Suprapubic skin (tissue), 4 donors: ENCODE measurements at places on chromosomes 12 and 14.
A peak's percentile ranks its signal among the peaks of the same experiment; 100 is the strongest.

DNA sequence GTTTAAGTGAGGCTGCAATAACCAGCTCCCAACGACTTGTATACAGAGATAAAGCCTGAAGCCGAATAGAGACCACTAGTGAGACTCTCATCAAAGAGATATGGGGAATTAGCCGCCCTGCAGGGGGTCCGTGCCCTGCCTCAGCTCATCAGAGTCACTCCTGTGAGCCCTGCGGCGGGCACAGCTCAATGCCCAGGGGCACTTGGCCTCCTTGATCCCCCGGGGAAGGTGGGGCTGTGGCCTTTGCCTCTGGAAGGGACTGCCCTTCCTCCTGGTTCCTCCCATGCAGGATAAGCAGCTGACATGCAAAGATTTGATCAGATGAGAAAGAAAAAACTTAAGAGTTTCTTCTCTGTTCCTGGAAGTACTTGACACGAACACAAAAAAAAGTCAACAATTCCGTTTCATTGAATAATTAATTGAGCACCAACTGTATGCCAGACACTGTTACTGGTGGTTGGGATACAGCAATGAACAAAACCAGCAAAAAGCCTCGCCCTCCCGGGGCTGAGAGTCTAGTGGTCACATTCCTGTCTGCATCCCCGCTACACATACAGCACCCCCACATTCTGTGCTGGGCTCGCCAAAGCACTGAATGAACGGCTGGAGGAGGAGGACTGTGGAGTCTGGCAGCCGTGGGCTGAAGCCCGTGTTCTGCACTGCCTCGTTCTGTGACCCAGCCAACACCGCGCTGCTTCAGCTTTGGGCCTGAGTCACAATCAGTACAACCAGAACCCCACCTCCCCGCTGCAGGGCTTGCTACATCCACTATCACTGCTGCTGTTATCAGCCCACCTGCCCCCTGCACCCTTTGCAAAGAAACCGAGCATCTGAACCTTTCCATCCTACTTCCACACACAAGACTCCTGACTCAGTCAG lies 10.3 kb downstream of the TTC7B start:
- DNase-seq, result no peak

- no peak for DNase-seq
Observed at GRCh38 chr12:70002097-70002911, 177.3 kb downstream of the MYRFL start.

DNA sequence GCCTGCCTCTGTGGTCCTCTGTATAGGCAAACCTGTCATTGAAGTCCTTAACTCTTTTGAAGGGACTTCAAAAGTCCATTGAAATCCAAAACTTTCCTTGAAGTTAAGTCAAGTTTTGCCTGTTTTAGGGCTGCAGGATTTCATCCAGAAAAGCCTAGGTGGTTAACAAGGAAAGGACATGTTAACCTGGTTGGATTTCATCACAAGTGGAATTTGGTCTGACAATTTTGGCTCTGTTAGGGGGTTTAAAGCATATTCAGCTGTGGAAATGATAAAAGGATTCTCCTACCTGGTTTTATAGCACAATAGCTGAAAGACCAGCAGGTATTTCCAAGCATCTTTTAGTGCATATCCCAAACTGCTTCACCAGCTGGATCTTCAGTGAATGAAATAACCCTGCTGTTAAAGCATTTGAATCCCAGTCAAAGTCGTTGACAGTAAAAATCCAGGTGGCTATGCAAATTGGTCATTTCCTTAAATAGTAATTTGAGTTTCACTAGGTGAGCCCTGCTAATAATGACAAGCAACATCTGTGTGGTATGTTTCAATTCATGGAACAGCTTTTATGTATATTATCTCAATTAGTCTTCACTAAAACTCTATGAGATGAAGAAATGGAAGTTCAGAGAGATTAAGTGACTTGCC lies 400.5 kb downstream of the ETNK1 start:
- DNase-seq, result no peak

GRCh38 chr12:110498984-110499706 lies 2.8 kb downstream of the VPS29 start:
- DNase-seq, result no peak

GRCh38 chr14:89767861-89768268 lies 186.7 kb downstream of the EFCAB11 start:
- DNase-seq, result no peak

GRCh38 chr12:15794196-15794595 lies 5.0 kb upstream of the EPS8 start:
- DNase-seq, result no peak

DNA sequence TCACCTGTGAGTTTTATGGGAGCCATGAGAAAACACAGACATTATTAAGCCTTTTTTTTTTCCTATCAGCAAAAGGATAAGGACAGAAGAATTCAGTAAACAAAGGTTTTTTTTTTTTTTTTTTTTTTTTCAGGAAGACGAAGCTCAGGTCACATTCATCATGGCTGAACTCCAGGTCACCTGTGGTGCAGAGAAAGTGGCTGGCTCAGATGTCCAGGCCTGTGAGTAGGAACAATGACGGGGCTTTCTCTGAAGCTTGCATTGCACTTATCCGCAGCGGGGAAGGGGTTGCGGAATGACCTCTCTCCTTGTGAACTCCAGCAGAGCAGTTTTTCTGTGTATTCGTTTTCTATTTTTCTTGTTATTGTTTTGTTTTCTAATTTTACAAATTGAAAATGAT lies 759.6 kb upstream of the TMEM132C start:
- DNase-seq, result no peak

GRCh38 chr14:57018065-57018464 lies 207.8 kb upstream of the OTX2 start:
- no peak for DNase-seq

GRCh38 chr14:68359022-68359836 lies 433.6 kb downstream of the ZFP36L1 start:
- DNase-seq, result no peak

GRCh38 chr14:59869381-59870255 lies 958 bp downstream of the RTN1 start:
- DNase-seq, result no peak

DNA sequence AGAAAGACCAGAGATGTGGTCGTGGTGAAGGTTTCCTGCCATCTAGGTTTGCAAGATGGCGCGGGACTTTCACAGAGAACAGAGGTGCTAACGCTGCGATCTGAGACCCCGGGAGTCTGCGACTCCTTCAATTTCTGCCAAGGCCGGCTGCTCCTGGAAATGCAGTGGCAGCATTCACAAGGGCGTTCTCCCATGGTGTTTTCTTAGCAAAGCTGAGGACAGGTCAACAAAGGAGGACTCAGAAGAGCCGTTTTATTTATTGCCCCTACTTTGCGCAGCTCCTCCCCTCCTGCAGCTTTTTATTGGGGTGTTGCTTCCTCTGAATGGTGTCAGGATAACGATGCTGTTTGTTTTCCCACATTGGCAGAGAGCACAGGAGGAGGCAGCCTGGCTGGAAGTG lies 86.3 kb downstream of the TMEM132C start:
- DNase-seq, result no peak

DNA sequence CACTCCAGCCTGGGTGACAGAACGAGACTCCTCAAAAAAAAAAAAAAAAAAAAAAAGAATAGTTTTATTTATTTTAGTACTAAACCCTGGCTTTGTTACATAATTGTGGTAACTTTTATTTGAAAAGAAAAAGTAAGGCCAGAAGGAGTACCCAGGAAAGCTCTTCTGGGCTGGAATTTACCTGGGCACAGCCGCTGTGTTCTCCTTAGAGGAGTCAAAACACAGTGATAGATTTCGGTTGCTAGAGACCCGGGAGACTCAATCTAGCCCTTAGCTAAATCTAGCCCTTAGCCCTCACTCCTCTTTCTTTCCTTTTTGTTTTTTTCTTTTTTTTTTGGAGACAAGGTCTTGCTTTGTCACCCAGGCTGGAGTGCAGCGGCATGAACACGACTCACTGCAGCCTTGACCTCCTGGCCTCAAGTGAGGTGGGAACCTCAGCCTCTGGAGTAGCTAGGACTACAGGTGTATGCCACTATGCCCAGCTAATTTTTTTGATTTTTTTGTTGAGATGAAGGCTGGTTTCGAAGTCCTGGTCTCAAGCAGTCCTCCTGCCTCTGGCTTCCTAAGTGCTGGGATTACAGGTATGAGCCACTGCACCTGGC lies 49.7 kb downstream of the SYNE2 start:
- no peak for DNase-seq

DNA sequence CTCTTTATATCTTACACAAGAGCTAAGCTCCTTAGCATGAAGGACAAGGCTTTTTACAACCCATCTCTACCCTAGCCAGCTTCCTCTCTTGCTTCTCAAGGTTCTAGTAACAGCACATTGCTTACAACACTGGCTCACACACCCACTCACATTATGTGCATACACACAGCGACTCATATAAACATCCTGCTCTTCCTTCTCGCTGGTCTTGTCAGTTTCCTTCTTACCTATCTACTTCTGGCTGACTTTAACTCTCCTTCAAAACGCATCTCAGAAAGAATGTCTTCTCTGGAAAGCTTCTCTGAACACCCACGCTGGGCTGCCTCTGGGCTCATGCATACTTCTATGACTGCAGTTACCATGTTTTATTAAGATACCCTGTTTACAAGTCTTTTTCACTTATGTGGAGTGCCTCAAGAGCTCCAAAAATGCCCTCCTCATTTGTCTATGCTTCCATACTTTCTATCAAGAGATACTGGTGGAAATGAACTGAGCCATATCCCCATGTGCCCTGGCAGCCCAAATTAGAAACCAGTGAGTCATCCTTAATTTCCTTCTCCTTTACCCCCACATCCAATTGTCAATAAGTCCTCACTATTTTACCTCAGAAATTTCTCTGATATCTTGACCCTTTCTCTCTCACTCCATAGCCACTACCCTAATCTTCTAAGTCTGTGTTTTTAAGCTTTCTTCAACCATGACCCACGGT lies 126.9 kb upstream of the KRAS start:
- no peak for DNase-seq

DNA sequence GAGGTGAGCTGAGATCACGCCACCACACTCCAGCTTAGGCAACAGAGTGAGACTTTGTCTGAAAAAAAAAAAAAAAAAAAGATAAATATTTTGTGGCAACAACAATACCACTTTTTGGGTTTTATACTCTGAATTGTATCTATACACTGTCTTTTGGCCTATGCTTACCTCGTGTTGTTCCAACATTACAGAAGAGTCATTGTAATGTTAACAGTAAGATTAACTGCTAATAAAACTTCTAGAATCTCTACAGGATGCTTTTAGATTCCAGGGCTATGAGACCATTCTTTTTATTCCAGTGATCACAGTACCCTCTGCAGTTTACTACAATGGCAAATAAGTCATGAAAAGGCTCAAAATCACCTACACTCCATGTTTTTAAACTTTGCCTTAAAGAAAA lies 11.6 kb downstream of the IFT81 start:
- no peak for DNase-seq

DNA sequence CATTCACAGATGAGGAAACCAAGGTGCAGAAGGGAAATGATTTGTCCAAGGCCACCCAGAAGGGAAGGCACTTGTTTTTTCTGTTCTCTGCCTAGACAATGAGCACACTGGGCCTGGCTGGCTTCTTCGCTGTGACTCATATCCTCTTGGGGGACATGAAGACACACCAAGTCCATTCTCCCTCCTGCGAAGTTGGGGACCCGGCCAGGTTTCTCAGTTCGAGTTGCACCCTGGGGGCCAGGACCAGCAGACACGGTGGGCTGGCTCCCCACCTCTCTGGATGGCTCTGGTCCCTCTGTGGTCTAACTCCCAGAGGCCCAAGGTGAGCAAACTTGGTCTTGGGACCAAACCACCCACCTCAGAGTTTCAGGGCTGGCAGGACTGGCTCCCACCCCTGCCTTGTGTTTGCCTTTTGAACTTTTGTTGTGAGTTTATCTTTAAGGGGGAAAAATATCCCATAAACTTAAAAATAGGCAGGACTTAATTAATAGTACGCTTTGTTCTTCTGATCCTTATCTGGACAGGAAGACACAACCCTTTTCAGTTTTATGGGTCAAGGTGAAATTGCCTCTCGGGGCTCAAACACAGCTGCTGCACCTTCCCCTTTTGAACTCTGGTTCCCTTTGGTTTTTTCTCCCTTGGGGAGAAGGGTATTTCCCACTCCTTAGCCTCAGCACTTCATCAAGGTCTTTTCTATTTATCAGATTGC lies 9.0 kb upstream of the MLEC start:
- DNase-seq, result no peak

GRCh38 chr14:63220526-63220925 lies 16.3 kb downstream of the RHOJ start:
- DNase-seq, result no peak

DNA sequence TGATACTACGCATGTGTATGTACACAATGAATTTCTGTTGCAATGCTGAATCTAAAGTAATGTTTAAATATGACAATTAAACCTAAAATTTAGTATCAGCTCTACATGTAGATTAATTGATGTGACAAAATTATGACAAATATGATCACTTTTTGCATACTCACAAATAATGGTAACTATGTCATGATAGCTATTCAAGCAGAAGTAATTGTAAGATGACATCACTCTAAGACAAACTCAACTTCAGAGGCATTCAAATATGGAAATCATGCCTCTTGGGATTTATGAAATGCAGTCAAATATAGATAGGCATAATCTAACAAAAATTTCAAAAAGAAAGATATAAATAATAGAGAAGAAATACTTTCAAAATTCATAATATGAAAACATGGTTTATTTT lies 571.7 kb upstream of the LRFN5 start:
- DNase-seq, result no peak

GRCh38 chr12:100672075-100672592 lies 98.7 kb downstream of the GAS2L3 start:
- DNase-seq, result no peak

DNA sequence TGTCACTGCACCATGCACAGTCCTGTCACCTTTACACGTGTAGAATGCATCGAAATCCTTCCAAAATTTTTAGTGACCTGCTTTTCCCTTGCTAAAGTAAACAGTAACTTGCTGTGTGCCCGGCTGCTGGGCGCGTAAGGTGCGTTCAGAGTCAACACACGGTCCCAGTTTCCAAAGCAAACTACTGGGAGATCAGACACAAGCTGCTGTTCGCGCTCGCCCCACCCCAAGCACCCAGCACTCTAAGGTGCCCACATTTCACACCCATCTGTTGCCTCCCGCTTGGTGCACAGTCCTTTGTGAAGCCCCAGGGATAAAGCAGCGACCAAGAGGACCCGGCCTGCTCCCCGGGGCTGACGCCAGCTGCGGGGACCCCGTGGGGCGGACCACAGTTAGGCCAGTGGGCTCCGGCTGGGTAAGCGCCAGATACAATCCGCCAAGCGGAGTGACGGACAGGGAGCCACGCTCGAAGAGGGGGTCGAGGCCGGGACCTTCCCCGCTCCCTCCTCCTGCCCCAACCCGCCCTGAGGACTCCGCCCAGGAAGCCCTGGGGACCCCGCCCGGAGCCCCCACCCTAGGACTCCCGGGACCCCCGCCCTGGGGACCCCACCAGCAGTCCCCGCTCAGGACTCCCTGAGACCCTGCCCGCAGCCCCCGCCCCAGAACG lies 633 bp downstream of the STX2 start:
- DNase-seq, result peak; percentile 72

GRCh38 chr12:69929531-69929930 lies 104.5 kb downstream of the MYRFL start:
- DNase-seq, result no peak

DNA sequence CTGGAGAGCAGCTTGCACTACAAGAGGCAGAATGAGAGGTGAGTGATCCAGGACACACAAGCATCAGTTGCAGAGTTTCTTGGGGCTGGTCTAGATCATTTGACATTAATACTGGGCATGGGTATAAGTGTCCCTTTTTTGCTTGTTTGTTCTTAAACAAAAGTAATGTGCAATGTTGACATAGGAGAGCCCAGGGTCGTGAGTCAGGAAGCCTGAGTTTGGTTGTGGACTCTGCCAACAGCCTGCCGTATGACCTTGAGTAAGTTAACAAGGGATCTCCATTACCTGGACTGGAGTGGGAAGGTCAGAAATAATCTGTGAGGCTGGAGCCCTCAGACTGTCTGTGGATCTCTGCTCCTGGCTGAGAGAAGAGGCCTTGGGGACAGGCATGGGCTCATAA lies 170.3 kb downstream of the KCNA5 start:
- no peak for DNase-seq
